ENCODE measurements at places on chromosomes 12 and 14.

- no peak for DNase-seq
Observed at GRCh38 chr14:21924479-21924878, 250.9 kb upstream of the OR4E1 start.

DNA sequence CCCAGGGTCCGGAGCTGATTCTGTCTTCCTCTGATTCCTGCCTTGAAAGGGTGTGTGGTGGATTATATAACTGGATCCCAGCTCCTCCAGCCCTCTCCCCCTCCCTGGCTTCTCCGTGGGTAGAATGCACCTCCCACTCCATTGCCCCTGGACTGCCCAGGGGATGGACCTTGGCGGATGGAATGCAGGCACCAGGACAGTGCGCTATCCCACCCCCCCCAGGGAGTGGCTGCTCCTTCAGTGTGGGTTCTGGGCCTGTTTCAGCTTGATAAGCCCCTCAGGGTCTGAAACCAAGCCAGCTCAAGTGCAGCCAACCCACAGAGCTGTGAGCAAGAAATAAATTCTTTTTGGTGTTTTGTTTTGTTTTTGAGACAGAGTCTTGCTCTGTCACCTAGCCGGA, 112.4 kb upstream of the TMEM132D start:
- no peak for DNase-seq

DNA sequence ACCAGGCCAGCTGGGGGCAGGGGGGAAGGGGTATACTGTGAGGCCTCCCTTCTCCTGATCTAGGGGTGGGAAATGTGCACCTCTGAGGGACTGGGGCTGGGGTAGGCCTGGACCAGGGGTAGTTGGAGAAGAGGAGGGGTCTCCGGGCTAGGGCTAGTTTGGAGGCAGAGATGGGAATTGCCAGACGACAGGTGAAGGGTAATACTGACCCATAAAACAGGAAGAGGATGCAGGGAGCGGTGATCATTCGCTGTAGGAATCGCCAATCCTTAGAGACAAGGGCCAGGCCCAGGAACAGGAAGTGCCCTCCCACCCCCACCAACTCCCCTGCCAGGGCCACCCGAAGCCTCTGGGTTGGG, 4.4 kb downstream of the SLC22A17 start:
- no peak for DNase-seq

DNA sequence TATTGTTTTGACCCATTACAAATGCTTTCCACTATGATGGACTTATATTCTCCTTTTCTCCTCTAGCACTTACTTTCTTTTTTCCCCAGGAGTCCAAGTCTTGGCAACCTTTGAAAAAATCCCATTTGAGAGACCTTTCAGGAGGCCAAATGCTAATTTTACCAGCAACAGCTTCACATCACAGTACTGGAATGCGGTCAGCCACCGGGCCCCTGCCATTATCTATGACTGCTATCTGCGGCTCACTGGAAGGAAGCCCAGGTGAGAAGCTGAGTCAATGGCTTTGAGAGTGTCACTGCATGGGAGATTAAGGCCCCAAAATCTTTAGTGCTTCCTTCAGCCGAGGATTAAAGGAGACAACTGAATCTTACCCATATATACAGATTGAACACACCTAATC, 64.2 kb downstream of the ERGIC2 start:
- peak; percentile 51 for DNase-seq

DNA sequence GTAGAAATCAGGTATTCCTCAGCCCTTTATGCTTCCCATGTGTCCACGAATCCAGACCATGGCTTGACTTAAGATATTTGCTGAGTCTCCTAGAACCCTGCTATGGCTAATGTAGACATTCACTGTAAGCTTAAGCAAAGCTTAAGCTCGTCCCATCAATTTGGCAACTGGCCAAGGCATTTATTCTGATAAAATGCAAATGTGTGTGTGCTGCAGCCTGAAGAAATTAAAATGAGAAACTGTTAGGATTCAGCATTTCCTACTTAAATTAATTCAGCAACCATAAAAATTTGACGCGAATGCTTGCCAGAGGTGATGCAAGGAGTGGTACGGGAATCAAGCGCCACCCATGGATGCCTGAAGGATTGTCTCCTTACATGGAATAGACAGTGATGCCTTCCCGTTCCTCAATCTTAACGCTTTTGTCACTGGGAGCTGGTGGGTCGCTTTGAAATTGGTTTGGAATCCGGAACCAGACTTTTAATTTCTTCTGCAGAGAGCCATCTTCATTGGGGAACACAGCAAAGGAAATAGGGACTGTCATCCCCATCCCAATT, 13.2 kb downstream of the HEBP1 start:
- DNase-seq = no peak

GRCh38 chr14:71625175-71625574, 307.1 kb upstream of the RGS6 start:
- no peak for DNase-seq

DNA sequence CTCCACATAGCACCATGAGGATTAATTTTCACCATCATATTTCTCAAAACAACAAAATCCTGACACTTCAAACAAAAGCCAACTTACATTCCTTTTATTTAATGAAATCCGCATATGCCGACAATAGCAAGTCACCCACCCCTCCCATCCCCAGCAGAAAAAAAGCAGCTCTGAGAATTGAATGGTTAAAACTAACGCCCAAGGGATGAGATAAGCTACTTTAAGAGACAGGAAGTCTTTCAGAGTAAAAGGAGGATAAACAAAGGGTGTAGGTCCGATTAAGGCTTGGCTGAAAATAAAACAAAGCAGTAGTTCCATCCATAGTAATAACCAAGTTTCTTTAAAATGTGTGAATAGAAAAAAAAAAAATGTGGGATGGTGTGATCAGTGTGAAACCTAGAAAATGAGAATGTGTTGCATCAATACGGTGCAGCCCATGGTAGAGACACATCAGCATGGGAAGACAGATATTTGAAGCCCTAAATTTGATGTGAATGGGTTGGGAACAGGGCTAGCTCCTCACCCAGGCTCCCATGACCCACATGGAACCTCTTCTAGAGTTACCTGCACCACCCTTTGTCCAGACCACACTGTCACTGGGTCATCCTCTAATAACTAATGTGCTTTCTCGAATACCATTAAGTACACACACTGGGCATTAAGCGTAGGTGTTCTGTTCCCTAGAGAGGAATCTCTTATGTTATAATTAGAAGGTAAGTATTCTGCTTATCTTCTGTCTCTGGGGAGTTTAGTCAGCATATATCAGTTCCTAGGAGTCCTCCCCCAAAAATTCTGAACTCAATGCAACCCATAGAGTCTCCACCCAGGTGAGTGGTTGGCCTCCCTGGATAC, 31.7 kb downstream of the RTRAF start:
- DNase-seq = no peak

DNA sequence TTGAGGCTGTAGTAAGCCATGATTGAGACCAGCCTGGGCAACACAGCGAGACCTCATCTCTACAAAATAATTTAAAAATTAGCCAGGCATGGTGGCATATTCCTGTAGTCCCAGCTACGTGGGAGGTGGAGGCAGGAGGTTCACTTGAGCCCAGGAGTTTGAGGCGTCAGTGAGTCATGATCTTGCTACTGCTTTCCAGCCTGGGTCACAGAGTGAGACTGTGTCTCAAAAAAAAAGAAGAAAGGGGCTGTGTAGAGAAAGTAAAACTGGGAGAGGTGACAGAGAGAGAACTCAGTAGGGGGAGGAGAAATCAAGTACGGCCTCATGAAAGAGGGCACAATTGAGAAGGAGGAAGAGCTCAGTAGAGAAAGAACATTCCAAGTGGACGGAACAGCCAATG, 12.4 kb downstream of the TECPR2 start:
- no peak for DNase-seq

DNA sequence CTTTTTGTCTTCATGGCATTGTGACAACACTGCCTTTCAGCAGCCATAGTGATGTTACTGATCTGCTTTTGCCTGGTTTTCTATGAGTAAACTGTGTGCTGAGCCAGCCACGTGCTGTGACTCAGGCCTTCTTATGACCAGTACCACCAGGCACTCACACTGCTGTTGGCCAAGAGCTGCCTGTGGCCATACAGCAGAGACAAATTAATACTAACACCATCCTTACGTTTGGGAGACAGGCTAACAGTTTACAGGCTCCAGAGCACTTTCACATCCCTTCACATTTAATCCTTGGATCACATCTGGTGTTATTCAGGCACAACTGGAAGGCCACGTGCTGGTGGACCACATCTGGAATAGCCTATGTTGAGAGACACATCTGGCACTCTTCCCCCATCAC, 377.9 kb downstream of the CCDC91 start:
- DNase-seq = peak; percentile 14

- no peak for DNase-seq
Observed at GRCh38 chr12:113898466-113898865, 67.7 kb downstream of the RBM19 start.

DNA sequence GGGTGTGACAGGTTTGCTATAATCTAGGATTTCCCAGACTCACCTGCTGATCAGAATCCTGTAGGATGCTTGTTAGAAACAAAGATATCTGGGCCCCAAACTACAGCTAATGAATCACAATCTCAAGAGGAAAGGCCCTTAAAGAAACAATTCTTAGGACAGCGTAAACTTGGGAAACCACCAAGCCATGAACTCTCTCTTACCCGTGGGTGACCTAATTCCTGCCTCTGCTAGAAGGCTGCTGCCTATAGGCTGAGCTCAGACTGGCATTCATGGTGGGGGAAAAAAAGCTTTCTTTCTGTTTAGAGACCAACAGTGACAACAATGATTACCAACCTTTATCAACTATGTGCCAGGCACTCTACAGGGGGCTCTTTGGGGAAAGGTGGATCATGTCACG, 213.9 kb upstream of the FKBP4 start:
- DNase-seq = no peak

DNA sequence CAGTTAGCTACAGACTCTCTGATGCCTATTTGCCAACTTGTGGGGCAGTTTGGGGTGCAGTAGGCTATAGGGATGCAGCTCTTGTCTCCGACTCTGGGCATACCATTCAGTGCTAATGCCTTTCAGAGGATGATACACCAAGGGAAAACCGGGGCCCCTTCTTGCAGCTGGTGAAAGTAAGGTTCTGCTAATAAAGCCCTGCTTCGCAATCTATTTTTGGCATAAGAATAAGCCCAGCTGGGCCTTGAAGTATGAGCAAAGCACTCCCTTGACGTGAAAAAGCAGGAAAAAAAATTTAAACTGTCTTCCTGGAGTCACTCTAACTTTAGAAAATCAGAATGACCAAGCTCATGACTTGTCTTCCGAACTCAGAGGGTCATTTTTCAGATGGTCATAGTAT, 124.1 kb upstream of the RBM19 start:
- no peak for DNase-seq

DNA sequence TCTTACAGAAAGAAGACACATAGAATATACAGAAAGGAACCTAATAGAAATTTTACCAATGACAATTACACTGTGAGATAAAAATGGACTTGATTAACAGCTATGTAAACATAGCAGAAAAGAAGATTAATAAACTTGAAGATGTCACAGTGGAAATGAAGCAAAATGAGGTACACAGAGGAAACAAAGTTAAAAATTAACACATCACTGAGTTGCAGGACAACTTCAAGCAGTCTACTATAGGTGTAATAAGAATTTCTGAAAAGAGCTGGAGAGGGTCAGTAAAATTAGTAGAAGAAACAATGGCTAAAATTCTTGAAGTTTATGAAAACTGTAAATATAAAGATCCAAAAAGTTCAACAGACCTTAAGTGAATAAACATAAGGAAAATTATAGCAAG, 738.7 kb downstream of the C12orf50 start:
- no peak for DNase-seq

GRCh38 chr12:52126050-52126604, 46.6 kb downstream of the SMIM41 start:
- DNase-seq = no peak

DNA sequence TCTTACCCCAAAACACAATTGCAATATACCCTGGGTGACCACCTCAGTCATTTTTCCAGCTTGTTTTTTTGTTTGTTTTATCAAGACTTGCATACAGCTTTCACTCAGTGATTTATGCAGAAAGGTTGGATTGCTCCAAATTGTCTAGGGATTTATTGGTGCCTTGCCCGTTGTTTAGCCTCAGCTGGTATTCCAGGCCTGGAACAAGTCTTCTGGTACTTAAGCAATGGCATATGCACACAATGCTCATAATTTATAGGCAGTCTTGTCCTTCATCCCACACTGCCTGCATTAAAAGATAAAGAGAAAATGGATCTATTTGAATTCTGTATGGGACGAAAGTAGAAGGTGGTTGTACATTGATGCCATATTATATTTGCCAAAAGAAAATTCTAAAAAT, 392.5 kb downstream of the ADAMTS20 start:
- no peak for DNase-seq

GRCh38 chr14:51576117-51576430, 75.6 kb upstream of the FRMD6 start:
- no peak for DNase-seq

GRCh38 chr12:50234347-50234746, 49.0 kb downstream of the LIMA1 start:
- DNase-seq = peak; percentile 64

DNA sequence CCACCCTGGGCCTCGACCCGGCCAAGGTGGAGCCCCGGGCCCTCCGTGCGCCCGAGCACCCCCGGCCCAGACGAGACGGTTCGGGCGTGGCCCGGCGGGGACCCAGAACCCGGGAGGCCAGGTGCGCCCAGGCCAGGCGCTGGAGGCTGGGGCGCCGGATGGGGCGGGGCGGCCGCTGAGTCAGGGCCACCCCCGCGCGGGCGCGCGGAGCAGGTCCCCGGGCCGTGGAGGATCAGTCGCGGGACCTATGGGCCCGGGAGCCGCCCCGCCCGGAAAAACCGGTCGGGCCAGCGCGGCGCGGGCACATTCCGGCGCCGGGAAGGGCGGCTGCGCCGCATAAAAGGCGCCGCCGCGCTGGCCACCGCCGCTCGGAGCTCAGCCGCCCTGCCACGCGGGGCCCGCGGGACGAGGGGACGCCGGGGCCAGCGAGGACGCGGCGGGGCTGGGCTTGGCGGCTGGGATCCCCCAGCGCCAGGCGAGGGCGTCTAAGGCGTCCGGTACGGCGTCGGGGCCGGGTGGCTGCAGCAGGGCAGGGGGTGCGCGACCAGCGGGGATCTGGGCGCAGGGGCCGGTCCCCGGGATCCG, 21.5 kb upstream of the KIF26A start:
- no peak for DNase-seq

- DNase-seq = peak; percentile 96
Observed at GRCh38 chr14:68627050-68627867, 165.6 kb downstream of the ZFP36L1 start.

DNA sequence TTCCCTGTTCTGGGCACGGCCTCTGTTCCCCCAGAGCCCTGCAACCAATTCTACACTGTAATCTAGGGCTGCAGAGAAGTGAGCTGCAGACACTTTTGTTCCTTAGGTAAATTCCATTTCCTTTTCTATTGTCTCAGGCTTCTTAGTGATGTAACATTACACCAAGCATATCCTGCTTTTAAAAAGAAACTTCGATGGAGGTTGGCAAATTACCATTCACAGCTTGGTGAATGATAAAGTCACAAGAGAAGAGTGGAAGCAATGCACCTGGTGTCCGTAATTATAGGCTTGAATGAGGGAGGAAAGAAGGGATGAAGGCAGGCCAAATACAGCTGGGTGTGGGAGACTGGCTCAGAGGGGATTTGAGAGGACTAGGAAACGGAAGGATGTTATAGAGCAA, 68.6 kb downstream of the PPM1A start:
- DNase-seq = no peak
